ENCODE measurements at places on chromosomes 2 and 18.

DNA sequence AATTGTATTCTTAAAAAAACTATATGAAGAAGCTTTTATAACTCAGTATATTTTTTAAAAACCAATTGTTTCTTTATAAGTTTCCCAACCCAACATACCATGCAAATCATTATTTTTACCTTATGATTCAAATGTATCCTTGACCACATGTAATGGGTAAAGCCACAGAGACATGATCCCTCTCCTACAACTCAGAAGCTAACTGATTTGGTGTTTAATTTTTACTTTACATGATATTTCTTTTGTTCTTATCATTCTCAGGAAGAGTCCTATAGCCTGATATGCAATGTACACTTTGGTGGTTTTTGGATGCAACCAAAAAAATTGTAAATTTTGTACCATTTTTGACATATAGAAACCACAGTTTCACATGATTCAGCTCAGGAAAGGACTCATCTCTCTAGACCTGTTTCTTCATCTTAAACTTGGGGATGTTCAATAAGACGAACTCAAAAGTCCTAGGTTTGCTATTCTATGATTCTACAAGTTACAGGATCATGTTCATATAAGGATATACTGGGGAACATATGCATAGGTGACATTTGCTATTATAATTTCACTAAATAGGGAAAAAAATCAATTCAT lies 85.2 kb upstream of the RBBP8 start:
- DNase-seq, result no peak

- no peak for DNase-seq
Observed at GRCh38 chr18:36744261-36744876, 84.4 kb downstream of the TPGS2 start.

DNA sequence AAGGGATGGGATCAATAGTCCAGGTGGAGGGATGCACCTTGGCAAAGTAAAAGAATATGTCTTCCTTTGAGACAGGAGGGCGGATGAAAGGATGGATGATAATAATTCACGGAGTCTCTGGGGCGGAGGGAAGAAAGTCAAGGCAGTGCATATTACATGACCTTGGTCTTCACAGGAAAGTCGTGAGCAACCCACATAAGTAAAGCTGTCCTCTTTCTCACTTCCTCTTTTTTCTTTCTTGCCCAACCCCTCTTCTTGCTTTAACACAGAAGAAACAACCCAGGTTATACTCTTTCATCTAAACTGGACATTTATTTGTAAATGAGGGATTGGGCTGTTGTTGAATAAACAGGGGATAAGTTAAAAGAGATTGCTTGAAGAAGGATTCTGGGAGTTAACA lies 168.7 kb upstream of the SKOR2 start:
- no peak for DNase-seq

DNA sequence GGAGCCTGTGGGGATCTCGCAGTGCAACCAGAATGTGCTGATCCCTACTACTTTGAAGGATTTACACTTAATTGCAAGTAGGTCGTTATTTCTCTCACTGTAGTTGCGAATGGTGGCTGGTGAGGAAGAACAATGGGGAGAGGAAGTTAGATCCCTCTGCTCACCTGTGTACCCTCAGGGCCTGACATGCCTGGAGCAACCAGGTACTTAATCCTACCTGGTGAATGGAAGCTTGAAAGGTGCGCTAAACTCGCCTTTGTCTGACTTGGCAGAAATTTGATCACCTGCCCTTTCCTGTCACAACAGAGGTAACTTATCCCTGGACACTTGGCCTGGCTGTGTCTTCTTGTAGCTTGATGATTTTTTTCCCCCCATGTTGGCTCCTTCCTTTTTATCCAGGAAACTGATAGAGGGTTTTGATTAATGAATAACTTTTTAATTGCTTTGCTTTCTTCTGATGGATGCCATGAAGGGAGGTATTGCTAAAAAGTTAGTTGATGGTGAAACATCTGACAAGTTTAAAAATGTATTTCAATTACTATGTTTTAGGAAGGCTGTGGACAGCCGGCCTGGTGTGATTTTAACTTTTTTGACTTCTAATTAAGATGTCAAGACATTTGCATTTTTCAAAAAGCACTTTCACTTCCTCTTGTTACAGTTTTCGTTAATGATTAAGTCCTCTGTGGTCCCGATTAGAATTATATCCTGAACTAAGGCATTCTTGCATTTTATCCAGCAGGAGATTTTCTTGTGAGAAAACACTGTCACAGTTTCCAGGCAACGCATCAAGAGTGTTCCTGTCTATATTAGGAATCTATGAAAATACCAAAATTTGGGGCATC lies 9.2 kb downstream of the SGPP2 start:
- no peak for DNase-seq

- DNase-seq, result no peak
Observed at GRCh38 chr18:59938676-59939075, 38.9 kb downstream of the PMAIP1 start.

DNA sequence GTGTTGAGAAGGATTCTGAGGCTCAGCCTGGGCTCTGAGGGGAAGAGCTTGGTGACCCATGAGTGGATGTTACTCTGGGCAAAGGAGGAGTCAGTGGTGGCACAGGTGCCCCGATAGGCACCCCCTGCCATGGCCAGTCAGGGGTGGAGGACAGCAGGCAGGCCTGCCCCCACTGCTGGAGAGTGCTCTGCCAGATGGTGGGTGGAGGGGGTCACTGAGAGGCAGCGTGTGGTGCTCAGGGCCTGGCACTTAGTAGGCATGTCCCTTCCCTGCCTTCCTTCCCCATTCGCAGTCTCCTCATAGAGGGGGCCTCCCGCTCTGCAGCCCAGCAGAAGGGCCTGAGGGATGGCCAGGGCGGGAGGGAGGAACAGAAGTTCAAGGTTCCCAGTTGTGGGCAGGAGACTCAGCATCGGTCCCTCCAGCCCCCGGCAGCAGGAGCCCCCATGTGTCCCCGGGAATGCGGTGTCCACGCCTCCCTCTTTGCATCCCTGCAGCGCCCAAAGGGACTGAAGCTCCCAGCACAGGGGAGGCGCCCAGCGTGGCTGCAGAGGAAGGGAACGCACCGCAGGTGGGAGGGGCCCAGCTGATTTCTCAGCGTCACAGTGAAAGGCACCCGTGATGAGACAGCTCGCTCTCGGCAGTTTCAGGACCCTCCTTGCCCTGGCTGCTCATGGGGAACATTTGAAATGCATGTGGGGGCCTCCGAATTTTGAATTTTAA lies 5.7 kb upstream of the SNED1 start:
- no peak for DNase-seq

DNA sequence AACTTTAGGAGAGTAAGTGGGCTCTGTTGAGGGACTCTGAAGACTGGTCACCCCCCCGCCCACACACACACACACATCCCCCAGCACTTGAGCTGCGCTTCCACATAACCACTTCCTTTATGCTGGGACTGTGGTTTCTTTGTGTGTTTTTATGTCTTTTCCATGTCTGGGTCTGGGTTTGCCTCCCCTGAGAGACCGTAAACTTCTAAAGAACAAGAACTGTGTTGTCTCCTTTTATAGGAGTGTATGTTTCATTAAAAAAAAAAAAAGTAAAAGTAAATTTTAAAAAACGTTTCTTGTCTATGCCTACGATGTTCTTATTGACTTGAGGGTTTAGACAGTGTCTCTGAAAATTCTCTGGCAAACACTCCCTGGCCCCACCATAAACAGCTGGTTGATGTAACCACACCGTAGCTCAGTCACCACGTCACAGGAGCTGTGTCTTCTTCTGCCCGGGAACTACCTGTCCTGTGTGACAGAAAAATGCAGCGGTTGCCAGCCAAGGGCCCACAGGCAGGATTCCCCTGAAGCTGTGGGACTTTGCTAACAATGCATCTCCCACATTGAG lies 68.0 kb downstream of the KLHL29 start:
- DNase-seq, result no peak

DNA sequence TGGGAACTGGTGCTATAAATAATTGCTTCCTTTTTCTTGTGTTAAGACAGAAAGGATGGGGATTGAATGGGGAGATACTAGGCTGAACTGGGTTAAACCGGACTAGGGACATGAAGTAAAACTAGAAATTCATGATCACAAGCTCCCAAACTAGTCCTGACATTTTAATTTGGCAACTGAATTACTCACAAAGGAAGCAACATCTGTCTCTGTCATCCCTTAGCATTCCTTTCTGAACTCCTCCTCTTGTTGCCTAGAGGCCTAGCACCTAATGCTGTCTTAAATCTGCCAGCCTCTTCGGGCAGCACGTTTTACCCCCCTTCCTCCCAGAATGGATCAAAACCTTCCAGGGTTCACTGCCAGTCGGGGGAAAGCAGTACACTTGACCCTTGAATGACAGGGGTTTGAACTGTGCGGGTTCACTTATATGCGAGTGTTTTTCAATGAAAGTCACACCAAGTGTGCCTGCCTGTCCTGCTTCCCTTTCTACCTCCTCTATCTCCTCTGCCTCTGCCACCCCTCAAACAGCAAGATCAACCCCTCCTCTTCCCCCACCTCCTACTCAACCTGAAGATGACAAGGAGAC lies 8.2 kb downstream of the KCTD1 start:
- DNase-seq, result no peak

DNA sequence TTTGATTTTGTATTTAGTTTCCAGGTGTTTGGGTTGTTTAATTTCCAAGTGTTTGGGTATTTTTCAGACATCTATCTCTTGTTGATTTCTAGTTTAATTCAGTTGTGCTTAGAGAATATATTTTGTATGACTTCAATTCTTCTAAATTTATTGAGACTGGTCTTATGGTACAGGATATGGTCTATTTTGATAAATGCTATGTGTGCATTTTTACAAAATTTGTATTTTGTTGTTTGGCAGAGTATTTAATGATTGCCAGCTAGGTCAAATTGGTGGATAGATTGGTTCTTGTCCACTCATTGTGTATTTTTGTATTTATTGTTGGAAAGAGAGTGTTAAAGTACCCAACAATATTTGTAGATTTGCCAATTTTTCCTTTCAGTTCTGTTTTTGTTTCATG lies 23.7 kb upstream of the LAMA1 start:
- no peak for DNase-seq

- DNase-seq, result no peak
Observed at GRCh38 chr2:22359071-22359672, 1025.8 kb upstream of the KLHL29 start.

DNA sequence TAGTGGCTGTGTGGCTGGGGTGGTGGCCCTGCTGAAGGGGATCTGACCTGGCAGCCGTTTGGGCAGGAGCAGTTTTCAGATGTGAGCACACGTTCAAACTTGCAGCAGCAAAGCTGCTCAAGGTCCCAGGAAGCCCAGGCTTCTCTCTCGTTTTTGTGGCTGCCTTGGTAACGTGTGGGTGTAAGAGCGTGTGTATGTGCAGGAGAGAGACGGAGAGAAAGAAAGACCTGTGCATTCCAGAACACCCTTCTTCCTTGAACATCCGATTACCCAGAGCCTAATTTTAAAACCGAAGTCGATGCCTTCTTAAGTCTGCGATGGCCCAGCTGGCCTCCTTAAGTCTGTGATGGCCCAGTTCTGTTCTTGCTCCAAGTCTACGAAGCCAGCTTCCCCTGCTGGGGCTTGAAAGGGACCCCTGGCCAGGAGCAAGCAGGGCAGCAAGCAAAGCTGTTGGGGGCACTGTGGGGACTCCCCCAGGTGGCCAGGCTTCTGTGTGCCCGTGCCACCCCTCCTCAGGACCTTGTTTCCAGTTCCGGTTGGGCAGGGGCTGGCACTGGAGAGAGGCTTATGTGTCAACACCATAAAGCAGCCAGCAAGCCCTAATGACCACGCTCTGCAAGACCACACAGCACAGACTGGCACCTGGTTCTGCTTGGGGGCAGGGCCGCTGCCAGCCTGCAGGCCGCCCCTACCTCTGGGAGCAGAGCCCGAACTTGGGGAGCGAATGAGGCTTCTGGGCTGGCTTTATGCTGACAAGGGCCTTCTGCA lies 55.8 kb upstream of the ALPP start:
- no peak for DNase-seq

GRCh38 chr2:37830636-37831035 lies 94.5 kb upstream of the RMDN2 start:
- no peak for DNase-seq

- DNase-seq, result peak; percentile 37
Observed at GRCh38 chr2:218962859-218963492, 3.5 kb downstream of the CDK5R2 start.

GRCh38 chr18:69205925-69206324 lies 194.8 kb upstream of the DOK6 start:
- DNase-seq, result no peak

GRCh38 chr2:197212344-197213262 lies 98.0 kb downstream of the ANKRD44 start:
- DNase-seq, result no peak

DNA sequence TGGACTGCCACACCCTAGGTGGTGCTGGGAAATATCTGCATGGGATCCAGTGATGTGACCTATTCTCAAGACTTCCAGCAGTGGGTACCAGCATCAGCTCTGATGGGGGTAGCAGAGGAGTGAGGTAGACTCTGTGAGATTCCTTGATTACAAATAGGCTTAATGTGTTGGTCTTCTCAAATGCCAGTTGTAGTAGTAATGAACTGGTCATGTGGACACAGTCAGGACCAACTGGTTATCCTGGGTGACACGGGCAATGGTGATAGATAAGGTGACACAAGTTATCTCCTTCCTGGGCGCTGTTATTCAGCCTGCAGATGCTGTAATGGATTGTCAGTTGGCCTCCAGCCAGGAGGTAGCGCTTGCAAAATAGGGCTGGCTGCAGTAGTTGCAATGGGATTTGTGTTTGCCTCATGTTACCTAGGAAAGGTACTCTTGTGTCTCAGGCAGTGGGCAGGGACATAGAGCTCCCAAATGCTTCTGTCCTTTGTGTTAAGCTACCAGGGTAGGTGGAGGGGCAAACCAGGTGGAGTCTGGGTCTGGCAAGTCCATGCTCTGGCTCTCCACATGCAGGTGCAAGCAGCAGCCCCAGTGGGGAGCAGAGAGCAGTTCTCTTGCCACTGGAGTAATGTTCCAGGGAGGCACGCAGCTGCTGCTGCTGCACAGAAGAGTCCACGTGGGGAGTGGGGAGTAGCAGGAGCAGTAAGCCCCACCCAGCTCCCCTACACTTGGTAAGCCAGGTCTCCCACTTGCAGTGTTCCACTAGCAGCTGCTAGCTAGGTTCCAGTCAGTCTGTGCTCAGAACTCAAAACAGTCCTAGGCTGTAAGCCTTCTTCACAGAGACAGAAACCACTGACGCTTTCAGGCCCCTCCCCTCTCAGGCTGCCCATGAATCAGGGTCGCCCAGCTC lies 505.4 kb upstream of the DDX18 start:
- DNase-seq, result no peak

- no peak for DNase-seq
Observed at GRCh38 chr2:233553366-233553765, 13.2 kb downstream of the USP40 start.

- no peak for DNase-seq
Observed at GRCh38 chr2:40480596-40480995, 28.7 kb upstream of the SLC8A1 start.

- no peak for DNase-seq
Observed at GRCh38 chr2:195711478-195711877, 54.5 kb downstream of the SLC39A10 start.

DNA sequence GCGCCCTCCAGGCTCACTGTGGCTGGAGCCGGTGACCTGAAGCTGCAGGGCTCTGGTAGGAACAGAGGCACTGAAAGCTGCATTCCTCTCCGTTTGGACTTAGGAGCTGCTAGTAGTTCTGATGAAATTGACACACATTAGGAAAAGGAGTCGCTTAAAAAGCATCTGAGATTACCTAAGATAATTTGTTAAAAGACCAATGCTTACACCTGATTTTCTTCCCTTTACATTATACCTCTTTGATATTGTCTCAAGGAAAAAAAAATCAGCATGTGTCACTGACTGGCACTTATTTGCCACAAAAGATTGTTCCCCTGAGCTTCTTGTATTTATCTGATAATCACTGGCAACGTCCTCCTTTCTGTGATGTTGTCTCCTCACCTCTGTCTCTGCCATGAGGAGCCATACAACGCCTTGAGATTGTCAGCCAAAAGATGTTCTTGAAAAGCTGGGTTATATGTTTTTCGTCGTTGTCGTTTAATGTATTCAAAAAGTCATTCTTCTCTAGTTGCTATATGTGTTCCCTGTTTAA lies 618 bp upstream of the CHN1 start:
- DNase-seq, result no peak

All from stimulated activated CD8-positive, alpha-beta memory T cell treated with anti-CD3 and anti-CD28 coated beads, Interleukin-7, amount 100 ng/mL, for 1 hour (primary cell).